ENCODE measurements at places on chromosomes 16 and 17.

DNA sequence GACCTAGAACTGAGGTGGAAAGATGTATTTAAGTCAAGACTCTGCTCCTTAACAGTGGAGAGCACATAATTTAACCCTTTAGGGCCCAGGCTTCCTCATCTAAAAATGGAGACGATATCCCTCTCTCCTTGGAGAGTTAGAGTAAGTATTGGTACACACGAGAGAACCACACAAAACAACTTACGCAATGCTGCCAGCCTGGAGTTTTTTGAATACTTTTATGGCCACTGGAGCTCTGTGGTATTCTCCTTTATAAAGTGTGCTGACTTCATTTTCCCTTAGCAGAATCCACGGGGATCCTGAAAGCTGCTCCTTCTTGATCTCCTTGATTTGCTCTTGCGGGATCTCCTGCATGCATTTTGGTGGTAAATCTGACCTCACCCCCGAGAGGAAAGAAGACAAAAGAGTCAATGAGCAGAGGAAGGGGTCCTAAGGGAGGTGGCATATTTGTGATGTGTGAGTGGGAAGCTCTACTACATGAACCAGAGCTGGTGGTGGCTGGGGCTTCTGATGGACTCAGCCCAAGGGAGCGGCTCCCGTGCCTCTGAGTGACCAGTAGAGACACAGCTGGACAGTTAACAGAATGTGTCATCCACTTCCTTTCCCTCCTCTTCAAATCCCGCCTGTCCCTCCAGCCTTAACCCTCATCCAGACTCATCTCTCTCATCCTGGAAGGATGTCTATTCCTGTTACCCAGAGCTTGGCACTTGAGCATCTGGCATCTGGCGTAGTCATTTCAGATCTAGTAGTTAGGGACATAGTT, 9.4 kb downstream of the MLKL start:
- DNase-seq: no peak

- no peak for DNase-seq
Observed at GRCh38 chr16:12535535-12536411, 267.9 kb downstream of the CPPED1 start.

DNA sequence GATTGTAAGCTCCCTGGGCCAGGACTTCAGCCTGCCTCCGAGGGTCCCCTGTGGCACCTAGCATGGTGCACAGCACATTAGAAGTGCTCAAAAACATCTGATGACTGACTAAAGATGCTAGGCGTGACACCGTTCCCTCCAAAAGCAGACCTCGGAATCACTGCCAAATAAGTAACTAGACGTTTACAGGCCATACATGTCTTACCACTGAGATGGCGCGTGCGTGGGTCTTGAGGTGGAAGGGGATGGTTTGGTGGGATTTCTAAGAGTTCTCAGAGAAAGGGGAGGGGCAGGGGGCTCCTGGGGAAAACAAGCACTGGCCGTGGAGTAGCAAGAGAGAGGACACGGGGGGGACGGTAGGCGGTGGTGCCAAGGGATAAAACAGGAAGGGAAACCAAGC, 12.4 kb downstream of the MPO start:
- DNase-seq: no peak

DNA sequence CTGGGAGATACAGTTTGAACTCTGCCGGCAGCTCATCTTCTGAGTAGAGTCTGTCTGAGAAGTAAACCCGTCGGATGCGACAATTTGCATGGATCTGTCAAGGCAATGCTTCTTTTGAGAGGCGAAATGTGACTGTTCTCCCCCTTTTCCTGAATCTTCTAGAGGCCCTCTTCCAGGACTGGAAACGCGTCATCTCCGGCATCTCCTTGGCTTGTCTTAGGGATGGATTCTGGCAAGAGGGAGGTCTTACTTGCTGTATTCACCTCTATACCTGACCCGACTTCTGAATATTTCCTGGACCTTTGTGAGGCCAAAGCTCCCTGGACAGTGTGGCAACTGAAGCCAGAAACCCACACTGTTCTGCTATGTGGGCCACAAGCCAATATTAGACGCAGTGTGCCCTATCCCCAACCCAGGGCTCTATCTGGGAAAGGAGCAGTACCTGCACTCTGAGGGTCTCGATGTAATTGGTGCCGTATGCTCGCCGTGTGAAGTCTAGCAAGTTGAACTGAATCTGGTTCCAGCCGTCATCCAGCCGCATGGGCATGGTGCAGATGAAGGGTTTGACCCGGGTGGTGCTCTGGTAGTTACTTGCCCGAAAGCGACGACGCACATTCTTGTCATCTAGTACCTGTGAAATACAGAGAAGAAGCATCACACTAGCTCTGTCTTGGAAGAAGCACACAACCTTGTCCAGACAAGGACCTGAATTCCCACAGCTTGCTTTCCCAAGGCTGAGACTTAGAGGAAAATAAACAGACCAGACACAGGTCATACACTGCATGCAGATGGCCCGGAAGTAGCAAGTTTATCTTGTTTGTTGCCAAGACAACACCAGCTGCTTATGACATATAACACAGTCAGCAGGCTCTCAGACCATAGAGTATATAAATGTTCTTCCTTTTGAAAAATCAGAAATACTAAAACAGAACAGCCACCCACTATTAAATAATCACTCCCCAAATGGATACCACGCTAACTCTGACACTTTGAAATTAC, 14.1 kb downstream of the CFAP20 start:
- no peak for DNase-seq

DNA sequence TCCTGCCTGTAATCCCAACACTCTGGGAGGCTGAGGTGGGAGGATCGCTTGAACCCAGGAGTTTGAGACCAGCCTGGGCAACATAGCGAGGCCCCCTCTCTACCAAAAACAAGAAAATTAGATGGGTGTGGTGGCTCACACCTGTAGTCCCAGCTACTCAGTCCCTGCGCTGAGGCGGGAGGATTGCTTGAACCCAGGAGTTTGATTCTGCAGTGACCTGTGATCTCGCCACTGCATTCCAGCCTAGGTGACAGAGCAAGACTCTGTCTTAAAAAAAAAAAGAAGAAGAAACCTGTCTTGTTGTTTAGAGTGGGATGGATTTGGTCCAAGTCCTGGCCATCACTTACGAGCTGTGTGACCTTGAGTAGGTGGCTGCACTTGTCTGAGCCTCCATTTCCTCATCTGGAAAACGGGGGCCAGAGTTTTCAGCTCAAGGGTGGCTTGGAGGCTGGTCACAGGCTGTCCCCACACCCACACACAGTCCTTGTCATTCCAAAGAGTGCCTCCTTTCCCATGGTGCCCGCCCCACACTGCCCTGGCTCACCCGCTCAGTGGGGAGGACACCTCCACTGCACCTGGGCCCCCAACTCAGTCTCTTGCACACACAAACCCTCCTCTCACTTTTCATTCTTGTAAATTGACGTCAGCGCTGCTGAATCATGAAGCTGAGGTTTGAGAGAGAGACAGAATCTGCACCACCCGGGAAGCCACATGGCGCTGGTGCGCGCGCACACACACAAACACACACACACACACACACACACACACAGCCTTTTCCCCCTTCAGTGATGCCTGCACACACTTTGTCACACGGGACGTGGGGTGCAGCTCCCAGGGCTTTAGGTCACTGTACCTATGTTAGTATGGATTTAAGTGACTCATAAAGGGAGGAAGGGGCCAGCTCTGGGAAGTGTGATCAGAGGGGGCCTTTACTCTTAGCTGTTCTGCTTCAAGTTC, 4.2 kb downstream of the SOCS1 start:
- peak; percentile 79 for DNase-seq

- DNase-seq: no peak
Observed at GRCh38 chr17:44922136-44922535, 6.8 kb upstream of the GFAP start.

DNA sequence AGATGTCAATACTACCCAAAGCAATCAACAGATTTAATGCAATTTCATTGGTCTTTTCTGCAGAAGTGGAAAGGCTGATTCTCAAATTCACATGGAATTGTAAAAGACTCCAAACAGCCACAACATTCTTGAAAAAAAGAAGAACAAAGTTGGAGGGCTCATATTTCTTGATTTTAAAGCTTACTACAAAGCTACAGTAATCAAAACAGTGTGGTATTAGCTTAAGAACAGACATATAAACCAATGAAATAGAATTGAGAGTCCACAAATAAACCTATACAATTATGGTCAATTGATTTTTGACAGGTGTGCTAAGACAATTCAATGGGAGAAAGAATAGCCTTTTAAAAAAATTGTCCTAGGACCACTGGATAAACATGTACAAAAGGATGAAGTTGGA, 14.4 kb upstream of the ABCC1 start:
- no peak for DNase-seq

DNA sequence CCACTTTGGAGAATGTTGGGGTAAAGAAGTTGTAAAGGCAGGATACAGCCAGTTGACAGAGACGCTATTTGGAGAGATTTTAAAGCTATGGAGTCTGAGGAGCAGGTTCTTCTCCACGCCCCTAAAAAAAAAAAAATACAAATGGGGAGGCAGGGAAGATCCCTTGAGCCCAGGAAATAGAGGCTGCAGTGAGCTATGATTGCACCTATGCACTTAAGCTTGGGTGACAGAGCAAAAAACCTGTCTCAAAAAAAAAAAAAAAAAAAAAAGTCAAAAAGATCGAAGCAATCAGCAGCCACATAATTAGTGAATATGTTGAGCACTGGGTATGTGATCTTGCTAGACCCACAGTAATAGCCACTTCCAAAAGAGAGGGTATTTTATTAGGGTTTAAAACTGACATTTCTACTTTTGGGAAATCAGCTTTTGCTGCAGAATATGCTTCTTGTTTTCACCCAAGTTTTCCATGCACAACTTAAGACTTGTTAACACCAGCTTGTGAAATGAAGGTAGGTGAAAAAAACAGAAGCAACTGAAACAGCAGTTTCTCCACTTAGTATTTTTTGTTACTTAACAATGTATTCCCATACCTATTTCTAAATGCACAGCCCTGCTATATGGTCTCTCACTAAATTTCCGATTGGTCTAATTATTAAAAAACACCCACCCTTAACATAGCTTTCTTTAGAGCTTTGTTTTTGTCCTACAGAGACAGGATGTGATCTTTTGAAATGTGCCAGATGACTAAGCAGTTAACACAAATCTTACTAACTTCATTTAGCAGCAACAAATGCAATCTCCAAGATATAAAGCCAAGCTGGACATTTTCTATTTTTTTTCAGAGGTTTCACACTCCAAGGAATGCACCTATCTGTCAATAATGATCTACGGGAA, 2.5 kb upstream of the ARL6IP1 start:
- no peak for DNase-seq

- DNase-seq: no peak
Observed at GRCh38 chr16:674968-675883, at the start of gene RHBDL1. Gene RHBDL1, plus strand, starts transcription at chr16:675671. Its CDS starts 120 bp downstream, at chr16:675791.

DNA sequence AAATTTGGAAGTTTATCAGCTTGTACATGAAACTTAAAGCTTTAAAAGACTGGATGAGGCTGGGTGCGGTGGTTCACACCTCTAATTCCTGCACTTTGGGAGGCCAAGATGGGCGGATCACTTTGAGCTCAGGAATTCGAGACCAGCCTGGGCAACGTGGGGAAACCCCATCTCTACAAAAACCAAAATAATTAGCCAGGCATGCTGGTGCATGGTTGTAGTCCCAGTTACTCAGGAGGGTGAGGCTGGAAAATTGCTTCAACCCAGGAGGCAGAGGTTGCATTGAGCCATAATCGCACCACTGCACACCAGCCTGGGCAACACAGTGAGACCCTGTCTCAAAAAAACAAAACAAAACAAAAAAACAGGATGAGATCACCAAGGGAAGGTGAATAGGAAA, 209.5 kb downstream of the AATF start:
- DNase-seq: no peak

All from stimulated activated CD8-positive, alpha-beta memory T cell treated with anti-CD3 and anti-CD28 coated beads, Interleukin-7, amount 100 ng/mL, for 4 hours (primary cell).